ENCODE measurements at places on chromosomes 7 and 10.

DNA sequence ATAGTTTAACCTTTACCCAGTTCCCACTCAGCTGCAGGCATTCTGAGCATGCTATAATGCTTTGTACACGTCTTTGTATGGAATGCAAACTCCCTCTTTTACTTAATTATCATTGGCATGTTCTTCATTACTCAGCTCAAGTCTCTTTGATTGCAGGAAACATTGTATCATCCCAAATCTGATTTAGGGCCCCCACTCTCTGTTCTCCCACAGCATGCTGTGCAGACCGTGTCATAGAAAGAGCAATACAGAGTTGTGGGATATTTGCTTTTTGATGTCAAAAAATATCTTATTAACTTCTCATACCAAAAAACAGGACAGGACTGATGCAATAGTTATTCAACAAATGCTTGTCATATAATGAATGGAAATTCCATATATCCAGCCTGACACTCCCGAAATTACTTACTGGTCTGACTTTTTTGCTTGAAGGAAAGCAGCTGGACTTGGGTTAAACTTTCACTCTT, 1081.5 kb upstream of the C7orf33 start:
- DNase-seq: no peak

DNA sequence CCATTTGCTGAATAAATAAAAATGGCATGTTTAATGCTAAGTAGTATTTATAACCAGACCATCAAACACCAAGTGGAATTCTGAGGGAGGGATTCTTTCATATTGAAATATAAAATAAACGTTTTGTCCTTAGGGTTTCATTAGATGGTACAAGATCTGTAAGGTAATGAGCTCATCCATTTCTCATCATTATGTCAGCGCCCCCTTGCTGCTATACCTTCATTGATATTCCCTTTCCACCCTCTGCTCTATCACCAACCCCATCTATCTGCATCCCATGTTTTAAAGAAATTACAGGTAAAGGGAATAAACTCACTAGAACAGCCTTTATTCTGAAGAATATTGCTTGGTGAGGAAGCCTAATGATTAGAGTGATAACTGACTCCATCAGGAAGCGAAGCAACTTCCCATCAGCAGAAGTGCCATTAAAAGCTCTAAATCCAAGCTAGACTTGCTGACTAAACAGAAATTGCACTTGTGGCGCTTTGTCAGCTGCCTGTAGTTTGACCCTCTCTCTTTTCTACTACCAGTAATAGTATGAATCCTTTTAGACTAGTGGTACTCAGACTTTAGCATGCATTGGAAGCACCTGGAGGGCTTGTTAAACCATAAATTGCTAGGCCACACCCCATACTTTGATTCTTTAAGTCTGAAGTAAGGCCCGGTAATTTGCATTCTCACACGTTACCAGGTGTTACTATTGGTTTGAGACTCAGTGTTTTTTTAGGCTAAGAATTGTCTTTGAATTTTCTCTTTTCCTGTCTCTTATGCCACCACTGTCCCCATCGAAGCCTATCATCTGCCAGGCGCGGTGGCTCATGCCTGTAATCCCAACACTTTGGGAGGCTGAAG, 27.5 kb downstream of the ADD3 start:
- no peak for DNase-seq

DNA sequence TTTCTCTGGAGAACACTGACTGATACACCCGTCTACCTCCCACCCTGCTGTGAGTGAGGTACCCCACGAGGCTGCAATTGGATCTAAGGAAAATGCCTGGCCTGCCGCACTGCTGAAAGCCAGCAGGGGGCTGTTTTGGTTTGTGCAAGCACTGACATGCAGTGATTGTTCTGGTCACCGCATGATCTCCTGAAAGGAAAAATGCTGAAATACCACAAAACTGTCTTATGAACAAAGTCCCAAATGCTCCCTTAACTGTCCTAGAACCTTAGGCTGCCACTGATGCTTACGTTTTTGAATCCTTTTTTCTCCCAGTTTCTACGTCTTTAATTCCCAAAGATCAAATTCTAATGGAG, 132.7 kb downstream of the JCAD start:
- no peak for DNase-seq

- DNase-seq: no peak
These were observed 9.3 kb downstream of the LZTS2 start for GRCh38 chr10:101008823-101009423.

DNA sequence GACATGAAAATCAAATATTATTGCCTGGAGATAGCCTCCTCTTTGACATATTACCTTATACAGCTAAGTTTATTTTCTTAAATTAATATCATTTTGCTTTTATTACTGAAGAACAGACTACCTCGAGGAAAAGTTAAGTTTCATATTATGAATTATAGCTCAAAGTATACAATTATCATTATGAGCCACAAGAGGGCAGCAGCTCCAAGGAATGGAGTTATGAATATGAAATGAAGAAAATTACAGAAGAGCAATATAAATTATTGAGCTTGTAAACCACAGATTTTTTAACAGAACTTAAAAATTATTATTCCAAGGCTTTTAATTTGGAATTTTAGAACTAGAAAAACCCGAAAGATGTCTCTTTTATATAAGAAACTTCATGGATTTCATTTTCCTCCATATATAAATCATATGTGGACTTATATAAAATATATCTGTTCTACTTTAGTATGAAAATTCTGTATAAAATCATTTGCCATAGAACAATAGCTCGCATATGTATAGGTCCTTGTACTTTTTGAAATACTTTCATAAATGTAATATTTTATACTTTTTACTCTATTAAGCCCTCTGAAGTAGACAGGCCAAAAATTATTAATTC, 40.1 kb downstream of the IQUB start:
- DNase-seq: peak; percentile 8

DNA sequence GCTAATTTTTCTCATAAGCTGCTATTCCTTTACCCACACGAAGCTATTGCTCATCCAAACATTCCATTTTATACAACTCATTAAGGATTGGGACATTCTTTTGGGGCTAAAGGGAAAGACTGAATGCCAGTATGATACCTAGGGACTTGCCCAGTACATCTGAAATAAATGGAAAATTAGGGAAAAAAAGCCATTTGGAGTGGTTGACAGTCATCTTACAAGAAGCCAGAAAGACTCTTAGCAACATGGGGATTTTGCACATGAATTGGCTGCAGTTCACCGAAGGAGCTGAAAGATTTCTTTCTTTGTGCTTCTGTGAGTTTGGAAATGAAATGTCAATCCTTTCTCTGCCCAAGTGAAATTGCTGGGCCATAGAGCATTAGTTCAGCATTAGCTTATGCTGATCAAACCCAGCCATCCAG, 43.3 kb upstream of the MTURN start:
- DNase-seq: no peak

DNA sequence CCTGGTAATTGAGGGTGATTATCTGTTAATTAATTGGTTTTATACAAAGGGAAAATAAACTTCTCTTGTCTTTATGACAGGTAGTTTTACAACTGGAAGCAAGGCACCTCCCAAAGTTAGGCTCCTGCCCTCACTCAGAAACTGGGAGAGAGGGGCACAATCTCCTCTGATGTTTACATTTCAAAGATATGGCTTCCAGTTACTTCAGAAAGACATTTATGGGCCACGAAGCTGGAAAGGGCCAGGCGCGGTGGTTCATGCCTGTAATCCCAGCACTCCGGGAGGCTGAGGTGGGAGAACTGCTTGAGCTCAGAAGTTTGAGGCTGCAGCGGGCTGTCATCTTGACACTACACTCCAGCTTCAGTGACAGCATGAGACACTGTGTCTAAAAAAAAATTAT, 115.6 kb upstream of the KMT2E start:
- DNase-seq: no peak

GRCh38 chr7:129853661-129854268, 99.0 kb downstream of the UBE2H start:
- no peak for DNase-seq

DNA sequence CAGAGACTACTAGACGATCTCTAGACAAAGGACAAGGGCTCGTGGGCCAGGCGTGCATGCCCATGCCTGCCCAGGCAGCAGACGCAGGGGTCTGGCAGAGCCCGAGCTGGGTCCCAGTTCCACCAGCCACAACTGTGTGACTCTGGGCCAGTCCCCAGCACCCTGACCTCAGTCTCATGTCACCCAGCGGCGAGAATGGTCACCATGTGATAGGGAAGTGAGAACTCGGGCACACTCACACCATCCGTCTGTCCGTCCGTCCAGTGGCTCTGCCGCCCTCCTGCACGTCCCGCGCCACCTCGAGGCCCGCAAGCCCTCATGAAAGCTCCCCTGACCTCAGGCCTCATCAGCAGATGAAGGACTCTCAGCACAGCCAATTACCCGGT, 280.0 kb downstream of the ELFN1 start:
- no peak for DNase-seq
